ENCODE measurements at places on chromosomes 11 and 22.

- no peak for DNase-seq
These were observed 42.7 kb downstream of the PARVA start for GRCh38 chr11:12420040-12420439.

DNA sequence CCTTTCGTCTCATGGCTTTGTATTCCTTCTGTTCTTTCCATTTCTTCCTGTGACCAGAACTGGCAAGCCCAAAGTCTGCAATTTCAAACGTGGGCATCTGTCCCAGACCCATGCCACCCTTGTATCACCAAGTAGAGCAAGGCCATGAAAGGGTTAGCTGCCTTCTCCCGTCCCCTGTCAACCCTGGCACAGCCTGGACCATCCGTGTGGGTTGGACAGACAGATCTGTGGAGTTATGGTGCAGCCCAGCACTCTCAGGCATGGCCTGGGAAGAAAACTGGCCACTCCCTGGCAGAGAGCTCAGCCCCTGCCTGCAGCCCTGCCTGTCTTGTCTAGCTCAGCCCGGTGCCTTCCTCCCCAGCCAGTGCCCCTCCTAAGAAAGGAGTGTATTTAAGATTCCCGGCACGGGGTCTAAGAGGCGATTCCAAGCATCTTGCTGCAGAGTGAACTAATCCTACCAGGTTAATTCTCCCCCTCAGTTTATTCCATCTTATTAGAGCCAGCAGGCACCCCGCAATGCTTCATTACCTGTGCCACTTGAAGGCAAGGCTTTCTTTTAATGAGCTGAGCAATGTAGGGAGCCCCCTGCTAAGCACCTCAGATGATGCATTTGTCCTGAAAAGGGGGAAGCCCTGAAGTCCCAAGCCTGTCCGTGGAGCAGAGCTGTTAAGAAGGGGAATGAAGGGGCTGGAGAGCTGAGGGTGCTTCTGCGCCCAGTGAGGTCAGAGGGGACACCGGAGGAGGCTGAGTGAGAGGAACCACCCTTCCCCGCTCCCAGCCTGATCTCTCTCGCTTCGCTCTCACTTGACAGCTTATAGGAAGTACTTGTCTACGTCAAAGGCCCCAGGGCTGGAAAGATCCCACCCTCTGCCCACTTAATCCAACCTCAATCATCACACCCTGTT, 130.6 kb downstream of the SPATA19 start:
- DNase-seq, result no peak

DNA sequence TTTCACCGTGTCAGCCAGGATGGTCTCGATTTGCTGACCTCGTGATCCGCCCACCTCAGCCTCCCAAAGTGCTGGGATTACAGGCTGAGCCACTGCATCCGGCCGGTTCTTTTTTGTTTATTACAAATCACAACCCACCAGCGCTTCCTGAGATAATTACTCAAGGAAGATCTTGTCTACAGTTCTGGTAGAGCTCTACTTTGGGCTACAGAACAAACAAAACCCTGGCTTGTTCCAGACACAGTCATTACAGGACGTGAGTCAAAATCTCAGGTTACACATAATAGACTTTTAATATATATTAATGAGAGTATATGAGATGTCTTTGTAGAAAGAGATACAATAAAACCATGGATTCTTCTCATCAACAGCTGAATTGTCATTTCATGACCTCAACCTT, 42.8 kb upstream of the NUP50 start:
- DNase-seq, result no peak

GRCh38 chr22:44676441-44677352, 25.3 kb upstream of the PRR5 start:
- DNase-seq, result no peak

DNA sequence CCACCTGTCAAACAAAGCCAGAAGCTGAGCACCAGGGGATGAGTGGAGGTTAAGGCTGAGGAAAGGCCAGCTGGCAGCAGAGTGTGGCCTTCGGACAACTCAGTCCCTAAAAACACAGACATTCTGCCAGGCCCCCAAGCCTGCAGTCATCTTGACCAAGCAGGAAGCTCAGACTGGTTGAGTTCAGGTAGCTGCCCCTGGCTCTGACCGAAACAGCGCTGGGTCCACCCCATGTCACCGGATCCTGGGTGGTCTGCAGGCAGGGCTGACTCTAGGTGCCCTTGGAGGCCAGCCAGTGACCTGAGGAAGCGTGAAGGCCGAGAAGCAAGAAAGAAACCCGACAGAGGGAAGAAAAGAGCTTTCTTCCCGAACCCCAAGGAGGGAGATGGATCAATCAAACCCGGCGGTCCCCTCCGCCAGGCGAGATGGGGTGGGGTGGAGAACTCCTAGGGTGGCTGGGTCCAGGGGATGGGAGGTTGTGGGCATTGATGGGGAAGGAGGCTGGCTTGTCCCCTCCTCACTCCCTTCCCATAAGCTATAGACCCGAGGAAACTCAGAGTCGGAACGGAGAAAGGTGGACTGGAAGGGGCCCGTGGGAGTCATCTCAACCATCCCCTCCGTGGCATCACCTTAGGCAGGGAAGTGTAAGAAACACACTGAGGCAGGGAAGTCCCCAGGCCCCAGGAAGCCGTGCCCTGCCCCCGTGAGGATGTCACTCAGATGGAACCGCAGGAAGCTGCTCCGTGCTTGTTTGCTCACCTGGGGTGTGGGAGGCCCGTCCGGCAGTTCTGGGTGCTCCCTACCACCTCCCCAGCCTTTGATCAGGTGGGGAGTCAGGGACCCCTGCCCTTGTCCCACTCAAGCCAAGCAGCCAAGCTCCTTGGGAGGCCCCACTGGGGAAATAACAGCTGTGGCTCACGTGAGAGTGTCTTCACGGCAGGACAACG, 11.7 kb downstream of the CXCR5 start:
- no peak for DNase-seq

DNA sequence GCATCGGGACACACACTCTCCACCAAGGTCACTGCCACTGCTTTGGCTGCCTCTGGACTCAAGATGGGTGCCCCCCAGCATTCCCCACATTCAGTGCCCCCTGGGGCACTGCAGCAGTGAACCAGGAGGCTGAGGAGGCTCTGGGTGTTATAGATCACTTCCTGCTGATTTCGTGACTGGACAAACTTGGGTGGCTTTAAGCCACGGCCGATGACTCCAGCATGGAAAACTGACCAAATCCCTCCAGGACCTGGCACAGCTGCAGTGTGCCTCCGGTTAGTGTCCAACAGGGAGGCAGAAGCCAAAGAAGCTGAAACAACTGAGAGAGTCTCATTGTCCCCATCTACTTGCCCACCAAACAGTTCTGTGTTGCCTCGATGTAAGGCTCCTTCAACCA, 1.2 kb upstream of the GANAB start:
- no peak for DNase-seq

DNA sequence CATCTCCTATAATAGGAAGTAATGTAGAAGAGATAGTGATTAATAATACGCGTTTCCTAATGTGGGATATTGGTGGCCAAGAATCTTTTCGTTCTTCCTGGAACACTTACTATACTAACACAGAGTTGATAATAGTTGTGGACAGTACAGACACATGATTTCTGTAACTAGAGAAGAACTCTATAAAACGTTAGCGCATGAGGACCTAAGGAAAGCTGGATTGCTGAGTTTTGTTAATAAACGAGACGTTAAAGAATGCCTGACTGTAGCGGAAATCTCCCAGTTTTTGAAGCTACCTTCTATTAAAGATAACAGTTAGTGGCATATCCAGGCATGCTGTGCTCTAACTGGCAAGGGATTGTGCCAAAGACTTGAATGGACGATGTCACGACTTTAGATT, 83.3 kb downstream of the GGT1 start:
- DNase-seq, result no peak

- DNase-seq, result no peak
These were observed 97.7 kb downstream of the ZC3H12C start for GRCh38 chr11:110190885-110191284.

- DNase-seq, result no peak
These were observed 74.1 kb downstream of the PIWIL4 start for GRCh38 chr11:94641167-94641761.

DNA sequence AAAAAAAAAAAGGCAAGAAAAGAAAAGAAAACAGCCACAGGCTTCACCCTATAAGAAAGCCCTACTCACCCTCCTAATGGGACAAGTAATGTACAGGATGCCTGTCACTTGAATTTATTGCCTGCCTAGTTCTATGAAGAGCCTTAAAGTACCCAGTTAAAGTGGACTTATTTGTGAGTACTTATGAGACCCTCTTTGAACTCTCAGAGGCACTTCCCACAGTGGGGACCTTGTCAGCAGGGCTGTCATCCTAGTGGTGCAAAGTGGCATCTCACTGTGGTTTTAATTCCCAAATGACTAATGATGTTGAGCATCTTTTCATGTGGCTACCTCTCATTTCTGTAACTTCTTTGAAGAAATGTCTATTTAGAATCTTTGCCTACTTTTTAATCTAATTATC, 41.8 kb upstream of the BARX2 start:
- no peak for DNase-seq

- no peak for DNase-seq
These were observed at the start of gene YPEL4 for GRCh38 chr11:57649826-57650738. Gene YPEL4, minus strand, starts transcription at chr11:57649912. Its CDS starts 2,805 bp downstream, at chr11:57647107.

DNA sequence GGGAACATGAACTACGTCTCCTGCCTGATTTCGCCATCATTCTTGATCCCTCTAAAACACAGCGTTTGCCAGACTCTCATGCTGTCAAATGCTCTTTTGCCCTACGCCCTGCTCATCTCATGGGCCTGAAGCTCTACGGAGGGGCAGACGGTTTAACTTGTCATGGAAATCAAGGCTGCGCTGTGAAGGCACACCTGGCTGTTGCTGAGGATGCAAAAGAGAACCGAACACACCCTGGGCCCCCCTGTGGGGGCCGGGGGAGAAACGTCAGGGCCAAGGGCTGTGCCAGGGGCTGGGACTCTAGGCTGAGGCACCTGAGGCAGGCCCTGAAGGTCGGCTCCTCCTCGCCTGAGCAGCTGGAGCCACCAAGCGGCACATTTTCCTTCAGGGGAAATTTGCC, 957.2 kb downstream of the BRD1 start:
- DNase-seq, result no peak

DNA sequence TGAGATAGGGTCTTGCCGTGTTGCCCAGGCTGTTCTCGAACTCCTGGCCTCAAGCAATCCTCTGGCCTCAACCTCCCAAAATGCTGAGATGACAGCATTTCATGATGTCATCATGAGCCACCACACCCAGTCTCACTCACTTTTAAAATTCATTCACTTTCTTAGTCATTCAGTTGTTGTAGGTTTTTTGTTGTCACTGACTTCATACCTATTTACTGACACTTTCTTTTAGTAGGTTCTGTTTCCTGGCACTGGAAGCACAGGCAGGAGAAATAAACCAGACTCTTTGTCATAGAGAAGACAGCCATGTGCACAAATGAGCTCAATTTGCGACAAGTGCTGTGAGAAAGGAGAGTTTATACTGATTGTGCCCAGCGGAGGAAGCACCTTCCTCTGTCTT, 10.5 kb downstream of the ART5 start:
- no peak for DNase-seq

- no peak for DNase-seq
These were observed 600.4 kb upstream of the CADM1 start for GRCh38 chr11:116104498-116105174.

DNA sequence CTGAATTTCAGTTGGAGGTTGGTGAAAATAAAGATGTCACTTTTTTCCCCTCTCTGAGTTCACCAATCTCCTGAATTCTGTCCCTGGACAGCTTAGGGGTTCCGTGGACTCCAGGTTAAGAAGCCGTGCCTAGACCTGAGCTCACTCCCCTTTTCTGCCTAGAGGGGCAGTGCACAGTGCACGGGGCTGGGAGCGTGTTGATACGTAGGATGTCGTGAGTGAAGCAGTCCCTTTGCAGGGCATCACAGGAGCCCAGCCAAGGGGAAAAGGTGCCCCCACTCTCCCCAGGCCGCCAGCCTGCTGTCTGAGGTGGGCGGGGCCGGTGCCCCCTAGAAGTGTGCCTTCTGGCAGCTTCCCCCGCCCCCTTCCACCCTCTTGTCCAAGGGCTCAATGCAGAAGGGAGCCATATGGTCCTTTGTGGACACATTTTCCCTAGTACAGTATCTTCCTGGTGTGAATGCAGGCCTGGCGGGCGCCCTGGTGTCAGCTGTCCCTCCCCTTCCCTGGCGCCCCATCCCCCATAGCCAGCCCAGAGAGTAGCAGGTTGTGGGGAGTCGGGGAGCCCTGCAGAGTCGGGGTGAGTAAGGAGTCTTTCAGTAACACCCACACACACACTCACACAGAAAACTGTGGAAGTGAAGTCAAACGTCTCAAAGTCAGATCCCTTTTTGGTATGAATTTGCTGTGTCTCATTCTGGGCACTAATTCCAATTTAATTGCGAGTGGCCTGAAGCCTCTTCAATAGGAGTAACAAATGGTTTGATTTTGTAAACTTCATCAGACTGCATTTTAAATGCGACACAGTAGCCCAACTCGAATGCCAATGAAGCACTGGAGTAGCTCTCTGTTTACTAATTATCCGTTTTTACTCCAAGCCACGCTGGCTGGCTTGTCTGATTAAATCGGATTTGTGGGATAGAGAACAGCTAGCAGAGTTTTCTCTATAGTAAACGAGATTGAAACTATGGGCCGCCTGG, 67.5 kb upstream of the NNMT start:
- no peak for DNase-seq

- no peak for DNase-seq
These were observed 13.9 kb upstream of the GAL start for GRCh38 chr11:68670208-68670992.

DNA sequence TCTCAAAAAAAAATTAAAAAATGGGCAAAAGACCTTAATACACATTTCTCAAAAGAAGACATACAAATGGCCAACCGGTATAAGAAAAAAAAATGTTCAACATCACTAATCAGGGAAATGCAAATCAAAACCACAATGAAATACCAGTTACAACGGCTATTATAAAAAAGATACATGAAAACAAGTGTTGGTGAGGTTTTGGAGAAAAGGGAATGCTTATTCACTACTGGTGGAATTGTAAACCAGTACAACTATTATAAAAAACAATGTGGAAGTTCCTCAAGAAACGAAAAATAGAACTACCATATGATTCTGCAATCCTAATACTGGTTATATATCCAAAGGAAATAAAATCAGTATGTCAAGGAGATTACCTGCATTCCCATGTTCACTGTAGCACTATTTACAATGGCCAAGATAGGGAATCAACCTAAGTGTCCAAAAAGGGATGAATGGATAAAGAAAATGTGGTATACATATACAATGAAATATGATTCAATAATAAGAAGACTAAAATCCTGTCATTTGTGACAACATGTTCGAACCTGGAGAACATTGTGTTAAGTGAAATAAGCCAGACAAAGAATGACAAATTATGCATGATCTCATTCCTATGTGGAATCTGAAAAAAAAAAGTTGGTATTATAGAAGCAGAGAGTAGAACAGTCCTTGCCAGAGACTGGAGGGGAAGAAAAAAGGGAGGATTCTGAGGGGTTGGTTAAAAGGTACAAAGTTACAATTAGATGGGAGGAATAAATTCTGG, 256.9 kb upstream of the PITPNB start:
- no peak for DNase-seq

- no peak for DNase-seq
These were observed 606 bp downstream of the RASSF7 start for GRCh38 chr11:561148-562003.

DNA sequence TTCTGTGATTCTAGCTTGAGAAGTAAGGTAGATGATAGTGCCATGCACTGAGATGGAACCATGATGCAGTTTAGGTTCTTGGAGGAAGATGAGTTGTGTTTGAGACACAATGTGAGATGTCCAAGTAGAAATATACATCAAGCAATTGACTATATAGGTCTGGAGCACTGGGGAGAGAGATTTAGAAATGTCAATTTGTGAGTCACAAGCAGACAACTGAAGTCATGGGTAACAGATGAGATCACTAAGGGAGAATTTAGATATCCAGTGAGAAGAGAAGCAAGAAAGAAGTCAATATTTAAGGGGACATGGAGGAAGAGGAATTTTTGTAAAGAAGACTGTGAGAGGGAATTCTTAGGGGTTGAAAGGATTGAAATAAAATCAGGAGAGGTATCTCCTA, 65.1 kb upstream of the RRAS2 start:
- DNase-seq, result no peak
